ENCODE measurements at places on chromosomes 3 and 15.

GRCh38 chr3:131701153-131701770, 198.5 kb upstream of the MRPL3 start:
- DNase-seq = no peak

GRCh38 chr15:28094732-28095521, 4.2 kb downstream of the OCA2 start:
- DNase-seq = no peak

DNA sequence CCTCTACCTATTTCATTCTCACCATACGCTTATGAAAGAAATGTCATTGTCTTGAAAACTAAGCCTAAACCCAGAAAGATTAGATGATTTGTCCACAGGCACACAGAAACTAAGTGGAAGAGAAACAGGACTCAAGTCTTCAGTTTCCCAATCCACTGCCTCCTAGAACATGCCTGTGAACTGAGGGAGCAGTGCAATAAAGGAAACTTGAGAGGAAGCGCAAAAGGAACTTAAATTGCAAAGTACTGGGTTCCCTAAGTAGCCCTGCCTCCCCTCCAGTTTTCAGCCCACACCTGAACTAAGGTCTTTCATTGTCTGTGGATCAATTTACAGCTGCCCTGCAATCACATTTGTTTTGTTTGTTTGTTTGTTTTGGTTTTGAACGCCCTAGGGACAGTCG, 56.7 kb upstream of the TSEN2 start:
- DNase-seq = no peak

DNA sequence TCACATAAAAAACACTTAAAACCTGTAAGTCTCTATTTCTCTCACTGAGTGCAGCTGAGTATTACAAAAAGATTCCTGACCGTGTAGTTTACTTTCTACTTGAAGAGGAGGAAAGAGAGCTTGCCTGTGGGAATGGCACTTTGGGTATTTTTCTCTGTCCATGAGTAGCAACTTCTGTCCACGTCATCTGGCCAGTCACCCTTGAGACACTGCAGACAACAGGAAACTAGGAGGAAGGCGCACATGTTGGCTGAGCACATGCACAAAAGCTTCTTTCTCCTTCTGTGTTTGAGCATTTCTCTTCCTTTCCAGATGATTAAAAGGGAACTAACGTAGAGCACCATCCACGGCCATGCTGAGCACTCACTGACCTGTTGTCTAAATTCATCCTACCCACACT, 19.7 kb downstream of the STARD5 start:
- DNase-seq = no peak

DNA sequence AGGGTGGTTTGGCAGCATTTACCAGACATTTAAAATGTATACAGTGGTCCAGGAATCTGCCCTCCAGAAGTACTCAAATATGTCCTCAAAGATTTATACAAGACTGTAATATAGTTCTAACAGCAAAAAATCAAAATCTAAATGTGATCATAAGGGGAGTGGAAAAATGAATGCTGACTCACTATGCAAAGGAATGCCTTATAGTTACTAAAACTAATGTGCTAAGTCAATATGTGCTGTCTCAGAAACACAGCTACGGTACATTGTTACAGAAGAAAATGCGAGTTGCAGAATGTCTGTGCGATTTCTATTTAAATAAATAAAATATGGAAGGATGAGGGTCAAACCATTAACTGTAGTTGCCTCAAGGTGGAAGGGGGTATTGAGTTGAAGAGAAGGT, 230.1 kb upstream of the UBE2E1 start:
- no peak for DNase-seq

GRCh38 chr3:172112734-172113120, 73.3 kb downstream of the FNDC3B start:
- DNase-seq = no peak

DNA sequence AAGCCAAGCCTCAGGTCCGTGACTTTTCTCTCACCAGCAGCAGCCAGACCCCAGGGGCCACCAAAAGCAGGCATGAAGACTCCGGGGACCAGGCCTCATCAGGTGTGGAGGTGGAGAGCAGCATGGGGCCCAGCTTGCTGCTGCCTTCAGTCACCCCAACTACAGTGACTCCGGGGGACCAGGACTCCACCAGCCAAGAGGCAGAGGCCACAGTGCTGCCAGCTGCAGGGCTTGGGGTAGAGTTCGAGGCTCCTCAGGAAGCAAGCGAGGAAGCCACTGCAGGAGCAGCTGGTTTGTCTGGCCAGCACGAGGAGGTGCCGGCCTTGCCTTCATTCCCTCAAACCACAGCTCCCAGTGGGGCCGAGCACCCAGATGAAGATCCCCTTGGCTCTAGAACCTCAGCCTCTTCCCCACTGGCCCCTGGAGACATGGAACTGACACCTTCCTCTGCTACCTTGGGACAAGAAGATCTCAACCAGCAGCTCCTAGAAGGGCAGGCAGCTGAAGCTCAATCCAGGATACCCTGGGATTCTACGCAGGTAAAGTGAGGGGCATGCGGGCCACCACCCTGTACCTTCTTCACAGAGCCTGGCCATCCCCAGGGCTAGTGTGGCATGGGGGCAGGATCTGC, 12.0 kb upstream of the ABTB1 start:
- DNase-seq = no peak

DNA sequence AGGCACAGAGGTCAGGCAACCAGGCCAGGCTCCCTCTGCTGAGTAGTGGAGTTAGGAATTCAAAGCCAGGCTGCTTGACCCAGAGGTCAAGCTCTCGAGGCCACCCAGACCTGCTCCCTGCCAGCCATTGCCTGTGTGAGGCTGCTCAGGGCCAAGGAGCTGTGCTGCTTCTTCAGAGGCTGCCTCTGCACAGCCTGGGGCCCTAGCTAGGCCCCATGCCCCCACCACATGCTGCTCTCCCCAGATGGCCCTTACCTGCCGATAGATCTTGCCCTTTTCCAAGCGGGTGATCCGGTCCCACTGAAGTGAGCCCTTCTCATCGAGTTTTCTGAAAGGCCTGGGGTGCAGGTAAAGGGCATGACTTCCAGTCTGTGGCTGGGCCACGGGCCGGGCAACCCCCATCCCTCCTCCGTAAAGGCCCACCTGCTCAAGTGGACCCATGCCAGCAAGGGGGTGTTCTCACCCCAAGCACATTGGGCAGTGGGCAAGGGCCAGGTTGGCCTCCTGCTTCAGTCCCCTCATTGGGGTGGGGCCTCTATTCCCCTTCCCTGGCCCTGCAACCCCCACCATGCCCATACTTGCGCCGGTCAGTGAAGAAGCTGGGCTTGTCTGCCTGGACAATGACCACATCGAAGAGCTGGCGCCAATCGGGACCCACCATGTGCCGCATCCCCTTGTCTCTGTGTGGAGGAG, 6.5 kb downstream of the NT5DC2 start:
- no peak for DNase-seq

- no peak for DNase-seq
These were observed 10.1 kb upstream of the RBM5 start for GRCh38 chr3:50078622-50079021.

- DNase-seq = no peak
These were observed 6.8 kb downstream of the IL17RD start for GRCh38 chr3:57158325-57158724.
